ENCODE measurements at places on chromosomes 7 and 10. TPM values are rescaled to one million over a fixed set of nuclear protein-coding genes. Genes with fewer than 3 reads are reported as not detected.

- H3K4me3 ChIP-seq: no peak overlapping the region
- H3K27ac ChIP-seq: no peak overlapping the region
- DNase-seq: no peak
- H3K4me1 ChIP-seq: peaks cover 5% of the 10 kb centered on the region
Observed at GRCh38 chr7:5295039-5296014, 12.6 kb downstream of the SLC29A4 start.

DNA sequence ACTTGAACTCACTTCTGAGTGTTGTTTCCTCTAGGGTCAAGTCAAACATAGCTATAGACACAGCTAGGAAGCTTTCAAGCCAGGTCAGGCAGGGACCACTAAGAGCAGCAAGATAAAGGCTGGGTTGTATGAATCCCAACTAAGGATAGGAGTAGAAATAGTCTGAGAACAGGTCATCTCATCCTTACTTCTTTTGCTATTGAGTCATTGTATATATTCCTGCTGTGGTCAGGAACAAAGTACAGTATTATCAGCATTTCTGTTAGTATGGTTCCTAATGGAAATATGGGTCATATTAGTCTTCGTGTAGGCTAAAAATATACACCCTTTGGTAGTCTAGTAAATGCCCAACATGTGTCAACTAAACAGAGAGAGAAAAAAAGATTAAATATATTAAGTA, 145.3 kb downstream of the BTAF1 start:
- no peak overlapping the region for H3K27ac ChIP-seq
- no peaks in the 10 kb centered on the region for H3K4me1 ChIP-seq
- H3K4me3 ChIP-seq: no peak overlapping the region
- no peaks in the 10 kb centered on the region for H3K36me3 ChIP-seq

- H3K4me1 ChIP-seq: no peaks in the 10 kb centered on the region
- H3K4me3 ChIP-seq: no peak overlapping the region
Observed at GRCh38 chr7:94303695-94304094, 91.0 kb upstream of the COL1A2 start.

DNA sequence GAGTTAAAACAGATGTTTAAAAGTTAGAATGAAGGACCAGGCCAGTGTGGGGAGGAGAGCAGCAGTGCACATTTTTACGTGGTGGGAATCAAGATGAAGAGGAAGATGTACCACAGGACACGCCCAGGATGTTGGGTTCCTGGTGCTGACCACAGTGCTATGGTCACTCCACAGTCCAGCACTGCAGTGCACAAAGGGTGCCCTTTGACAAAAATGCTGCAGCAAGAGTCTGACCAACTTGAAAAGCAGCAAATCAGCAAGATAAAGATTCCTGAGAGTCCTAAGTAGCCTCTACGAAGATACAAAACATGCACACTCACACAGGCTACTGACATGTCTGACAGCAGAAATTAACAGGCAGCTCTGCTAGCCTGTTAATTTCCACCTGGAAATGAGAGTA, 107.1 kb downstream of the PIP4K2A start:
- peak overlapping the region; percentile 54 for H3K27ac ChIP-seq
- H3K27me3 ChIP-seq: no peaks in the 10 kb centered on the region
- no peaks in the 10 kb centered on the region for H3K4me1 ChIP-seq
- H3K36me3 ChIP-seq: no peaks in the 10 kb centered on the region

DNA sequence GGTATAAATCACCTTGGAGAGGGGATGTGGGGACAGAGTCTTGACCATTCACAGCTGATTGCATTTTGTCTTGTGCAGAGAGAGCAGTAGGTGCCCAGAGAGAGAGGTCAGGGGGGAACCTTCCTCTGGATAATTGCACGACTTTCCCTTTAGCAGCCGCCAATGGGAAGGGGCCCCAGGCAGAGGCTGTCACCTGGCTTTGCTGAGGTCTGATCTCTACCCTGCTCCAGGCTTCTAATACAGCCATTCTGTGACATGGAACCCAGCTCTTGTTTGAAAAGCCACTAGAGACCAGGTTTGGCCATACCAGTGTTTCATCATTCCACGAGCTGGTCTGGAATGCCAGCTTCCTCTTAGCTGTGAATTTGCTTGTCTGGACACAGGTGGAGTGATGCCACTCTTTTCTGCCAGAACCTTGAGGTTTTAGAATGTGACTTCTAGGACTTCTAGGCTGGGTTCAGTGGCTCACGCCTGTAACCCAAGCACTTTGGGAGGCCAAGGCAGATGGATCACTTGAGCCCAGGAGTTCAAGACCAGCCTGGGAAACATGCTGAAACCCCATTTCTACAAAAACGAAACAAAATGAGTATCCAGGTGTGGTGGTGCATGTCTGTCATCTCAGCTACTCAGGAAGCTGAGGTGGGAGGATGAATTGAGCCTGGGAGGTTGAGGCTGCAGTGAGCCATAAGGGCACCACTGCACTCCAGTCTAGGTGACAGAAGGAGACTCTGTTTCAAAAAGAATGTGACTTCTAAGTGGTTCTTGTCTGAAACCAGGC, 159.9 kb downstream of the CAMK1D start:
- H3K4me1 ChIP-seq: no peaks in the 10 kb centered on the region
- DNase-seq: no peak
- no peak overlapping the region for H3K27ac ChIP-seq
- no peak overlapping the region for H3K4me3 ChIP-seq
- no peaks in the 10 kb centered on the region for H3K27me3 ChIP-seq
- no peaks in the 10 kb centered on the region for H3K36me3 ChIP-seq

GRCh38 chr10:86954681-86955500, 2.5 kb downstream of the MMRN2 start:
- peak overlapping the region; percentile 71 for H3K27ac ChIP-seq
- H3K27me3 ChIP-seq: no peaks in the 10 kb centered on the region
- DNase-seq: no peak
- H3K36me3 ChIP-seq: no peaks in the 10 kb centered on the region
- no peak overlapping the region for H3K4me3 ChIP-seq

DNA sequence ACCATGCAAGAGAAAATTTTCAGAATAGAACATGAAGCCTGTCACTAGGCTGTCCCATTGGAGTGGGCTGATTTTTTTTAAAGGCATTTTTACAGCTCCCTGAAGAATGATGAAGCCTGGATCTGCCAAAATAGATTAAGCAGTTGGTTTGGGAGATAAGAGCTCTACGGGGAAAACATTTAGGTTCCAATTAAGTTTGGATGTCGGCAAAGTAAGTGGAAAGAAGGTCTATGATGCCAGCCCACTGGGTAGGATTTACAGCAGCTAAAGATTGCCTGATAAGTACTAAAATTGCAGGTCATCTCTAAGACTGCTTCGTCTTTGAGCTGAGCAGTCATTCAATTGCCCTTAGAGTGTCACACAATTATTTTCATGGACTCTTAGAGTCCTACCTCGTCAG, 939.2 kb upstream of the CELF2 start:
- H3K4me3 ChIP-seq: no peak overlapping the region
- H3K36me3 ChIP-seq: no peaks in the 10 kb centered on the region
- no peaks in the 10 kb centered on the region for H3K4me1 ChIP-seq

- H3K36me3 ChIP-seq: peaks cover 4% of the 10 kb centered on the region
- no peak overlapping the region for H3K4me3 ChIP-seq
- no peaks in the 10 kb centered on the region for H3K27me3 ChIP-seq
- no peaks in the 10 kb centered on the region for H3K4me1 ChIP-seq
- no peak overlapping the region for H3K27ac ChIP-seq
Observed at GRCh38 chr7:127667017-127667670, 15.2 kb downstream of the SND1 start.

- H3K36me3 ChIP-seq: peaks cover 7% of the 10 kb centered on the region
- DNase-seq: peak; percentile 80
- H3K4me3 ChIP-seq: peak within 1 kb of the TSS; percentile 97
- no peaks in the 10 kb centered on the region for H3K27me3 ChIP-seq
Observed at GRCh38 chr10:133379152-133379800, at the start of gene PAOX. PAOX (plus strand) TSS chr10:133379262; CDS start chr10:133379317, 55 bp downstream.

- H3K36me3 ChIP-seq: no peaks in the 10 kb centered on the region
- peak; percentile 44 for DNase-seq
- no peaks in the 10 kb centered on the region for H3K27me3 ChIP-seq
- H3K27ac ChIP-seq: no peak overlapping the region
Observed at GRCh38 chr10:98339799-98340198, 71.8 kb upstream of the LOXL4 start.

GRCh38 chr7:30136117-30136731, 1.4 kb downstream of the MTURN start:
- H3K4me3 ChIP-seq: peak overlapping the region; percentile 84
- peaks cover 5% of the 10 kb centered on the region for H3K4me1 ChIP-seq
- no peaks in the 10 kb centered on the region for H3K27me3 ChIP-seq
- H3K27ac ChIP-seq: peak overlapping the region; percentile 74
- DNase-seq: no peak

- H3K27me3 ChIP-seq: no peaks in the 10 kb centered on the region
- no peaks in the 10 kb centered on the region for H3K4me1 ChIP-seq
- no peaks in the 10 kb centered on the region for H3K36me3 ChIP-seq
- DNase-seq: no peak
- H3K27ac ChIP-seq: no peak overlapping the region
Observed at GRCh38 chr7:123367484-123368122, 166.8 kb downstream of the IQUB start.

- H3K27ac ChIP-seq: no peak overlapping the region
- no peaks in the 10 kb centered on the region for H3K4me1 ChIP-seq
- H3K4me3 ChIP-seq: no peak overlapping the region
- H3K36me3 ChIP-seq: no peaks in the 10 kb centered on the region
- DNase-seq: no peak
Observed at GRCh38 chr10:96910488-96911395, 78.6 kb downstream of the LCOR start.

GRCh38 chr10:11005725-11006427, 11.8 kb upstream of the CELF2 start:
- no peaks in the 10 kb centered on the region for H3K27me3 ChIP-seq
- no peak for DNase-seq
- no peaks in the 10 kb centered on the region for H3K4me1 ChIP-seq
- no peak overlapping the region for H3K27ac ChIP-seq
- H3K4me3 ChIP-seq: no peak overlapping the region

DNA sequence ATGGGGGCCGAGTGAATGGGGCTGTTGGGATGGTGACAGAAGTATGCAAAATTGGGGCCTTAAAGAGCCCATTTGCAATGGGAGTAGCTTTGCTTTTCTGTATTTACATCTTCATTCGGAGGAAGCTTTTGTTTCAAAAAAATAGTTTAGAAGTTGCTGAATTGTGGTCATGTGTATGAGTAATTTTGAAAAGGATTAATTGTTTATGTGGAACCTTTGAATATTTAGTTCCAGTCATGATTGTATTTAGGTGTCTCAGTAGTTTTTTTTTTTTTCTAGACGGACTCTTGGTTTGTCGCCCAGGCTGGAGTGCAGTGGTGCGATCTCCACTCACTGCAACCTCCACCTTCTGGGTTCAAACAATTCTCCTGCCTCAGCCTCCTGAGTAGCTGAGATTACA, 37.2 kb downstream of the RBM33 start:
- no peaks in the 10 kb centered on the region for H3K4me1 ChIP-seq
- H3K4me3 ChIP-seq: no peak overlapping the region
- no peaks in the 10 kb centered on the region for H3K27me3 ChIP-seq
- no peak for DNase-seq
- no peak overlapping the region for H3K27ac ChIP-seq

GRCh38 chr7:20311743-20312042, 19.0 kb upstream of the ITGB8 start:
- no peak for DNase-seq
- H3K27me3 ChIP-seq: no peaks in the 10 kb centered on the region
- H3K27ac ChIP-seq: no peak overlapping the region
- H3K4me3 ChIP-seq: no peak overlapping the region
- peaks cover 5% of the 10 kb centered on the region for H3K4me1 ChIP-seq

- H3K4me1 ChIP-seq: no peaks in the 10 kb centered on the region
- no peaks in the 10 kb centered on the region for H3K27me3 ChIP-seq
- H3K27ac ChIP-seq: no peak overlapping the region
- DNase-seq: no peak
Observed at GRCh38 chr7:32264702-32265284, 194.6 kb upstream of the PDE1C start.

DNA sequence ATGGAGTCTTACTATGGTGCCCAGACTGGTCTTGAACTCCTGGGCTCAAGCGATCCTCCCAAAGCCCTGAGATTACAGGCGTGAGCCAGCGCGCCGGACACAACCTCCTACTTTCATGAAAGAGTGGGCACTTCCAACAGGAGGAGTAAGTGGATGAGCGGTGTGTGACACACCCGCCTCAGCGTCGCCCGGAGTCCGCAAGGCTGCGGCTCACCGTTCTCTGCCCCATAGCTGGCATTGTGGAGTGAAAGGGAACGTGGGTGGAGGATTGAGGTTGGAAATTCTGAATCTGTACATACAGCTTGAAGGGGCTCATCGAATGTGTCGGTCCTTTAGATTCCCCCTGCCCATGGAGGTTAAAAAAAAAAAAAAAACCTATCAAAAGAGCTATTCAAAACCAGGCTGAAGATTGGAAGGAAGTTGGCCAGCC, 524 bp upstream of the PRXL2A start:
- no peaks in the 10 kb centered on the region for H3K4me1 ChIP-seq
- H3K36me3 ChIP-seq: no peaks in the 10 kb centered on the region
- peak; percentile 69 for DNase-seq
- peak overlapping the region; percentile 89 for H3K4me3 ChIP-seq

GRCh38 chr10:12957081-12957480, 44.4 kb downstream of the CCDC3 start:
- H3K36me3 ChIP-seq: no peaks in the 10 kb centered on the region
- no peak overlapping the region for H3K27ac ChIP-seq
- no peak overlapping the region for H3K4me3 ChIP-seq
- no peak for DNase-seq
- no peaks in the 10 kb centered on the region for H3K27me3 ChIP-seq

The SPAM1 gene
- total RNA-seq: not detected

The GIMAP7 gene
- total RNA-seq: 8.9 TPM

The MALRD1 gene
- 357 TPM for total RNA-seq

The IDI2 gene
- not detected for total RNA-seq

The FOXL3 gene
- total RNA-seq: not detected

The BMI1 gene
- 15.6 TPM for total RNA-seq

The DKK1 gene
- total RNA-seq: not detected

Measured in Peyer's patch (tissue), 4 donors.